ENCODE measurements at places on chromosomes 12 and 14.

GRCh38 chr12:45200491-45201043 lies 15.3 kb upstream of the ANO6 start:
- no peak for DNase-seq

GRCh38 chr12:68455691-68456345 lies 123.7 kb upstream of the MDM1 start:
- no peak for DNase-seq

DNA sequence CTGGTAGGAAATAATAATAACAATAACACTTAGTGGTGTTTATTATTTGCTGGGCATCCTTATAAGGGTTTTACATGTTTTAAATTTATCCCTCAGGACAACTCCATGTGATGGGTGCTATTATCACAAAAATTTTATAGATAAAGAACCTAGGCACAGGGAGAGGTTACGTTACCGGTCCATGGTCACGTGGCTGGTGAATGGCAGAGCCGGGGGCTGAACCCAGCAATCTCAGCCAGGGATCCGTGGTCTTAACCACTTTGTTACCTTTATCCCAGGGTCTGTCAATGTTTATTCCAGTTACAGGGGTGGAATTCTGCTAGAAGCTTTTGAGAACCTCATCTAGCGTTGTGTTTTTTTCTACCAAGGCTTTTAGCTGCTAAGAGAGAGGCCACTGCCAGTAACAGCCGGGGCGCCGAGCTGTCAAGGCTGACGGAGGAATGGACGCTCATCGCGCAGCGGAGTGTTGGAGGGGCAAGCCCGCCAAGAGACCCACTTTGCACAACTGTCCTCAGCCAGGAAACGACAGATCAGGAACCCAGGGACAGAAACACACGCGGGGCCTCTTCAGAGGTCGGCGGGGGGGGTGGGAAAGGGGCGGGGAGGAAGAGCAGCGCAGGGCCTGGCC lies 418 bp downstream of the AMN1 start:
- DNase-seq = no peak

DNA sequence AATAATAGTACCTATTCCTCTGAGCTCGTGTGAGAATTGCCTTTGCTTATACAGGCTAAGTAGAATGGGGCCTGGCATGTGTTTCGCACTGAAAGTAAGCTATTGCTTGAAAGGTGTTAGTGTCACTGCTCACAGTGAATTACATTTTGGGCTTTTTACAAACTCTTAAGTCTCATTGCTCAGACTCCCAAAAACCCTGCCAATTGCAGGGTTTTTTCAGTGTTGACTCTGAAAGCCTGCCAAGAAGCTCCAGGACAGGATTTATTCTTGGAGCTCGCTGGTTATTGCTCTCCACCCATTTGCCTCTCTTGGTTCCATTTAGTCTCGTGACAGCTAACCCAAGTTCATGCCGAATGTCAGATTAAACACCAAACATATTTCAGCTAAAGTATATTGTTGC lies 39.8 kb downstream of the NOPCHAP1 start:
- no peak for DNase-seq

DNA sequence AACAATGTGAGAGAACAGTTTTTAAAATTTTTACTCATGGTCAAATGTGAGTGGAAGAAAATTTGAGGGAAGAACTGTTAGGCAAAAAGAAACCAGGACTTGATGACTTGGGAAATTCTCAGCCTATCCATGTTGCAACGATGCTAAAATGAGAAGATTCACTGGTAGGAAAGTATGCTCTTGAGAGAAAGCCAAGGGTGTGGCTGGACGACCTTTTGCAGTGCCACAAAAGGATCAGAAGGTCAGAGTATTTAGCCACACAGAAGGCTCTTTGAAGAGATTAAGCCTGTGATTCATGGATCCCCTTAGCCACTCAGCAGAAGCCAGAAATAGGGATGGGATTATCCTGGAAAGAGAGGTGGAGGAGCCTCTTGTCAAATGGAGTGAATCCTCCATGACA lies 336.8 kb downstream of the LRIG3 start:
- DNase-seq = no peak

DNA sequence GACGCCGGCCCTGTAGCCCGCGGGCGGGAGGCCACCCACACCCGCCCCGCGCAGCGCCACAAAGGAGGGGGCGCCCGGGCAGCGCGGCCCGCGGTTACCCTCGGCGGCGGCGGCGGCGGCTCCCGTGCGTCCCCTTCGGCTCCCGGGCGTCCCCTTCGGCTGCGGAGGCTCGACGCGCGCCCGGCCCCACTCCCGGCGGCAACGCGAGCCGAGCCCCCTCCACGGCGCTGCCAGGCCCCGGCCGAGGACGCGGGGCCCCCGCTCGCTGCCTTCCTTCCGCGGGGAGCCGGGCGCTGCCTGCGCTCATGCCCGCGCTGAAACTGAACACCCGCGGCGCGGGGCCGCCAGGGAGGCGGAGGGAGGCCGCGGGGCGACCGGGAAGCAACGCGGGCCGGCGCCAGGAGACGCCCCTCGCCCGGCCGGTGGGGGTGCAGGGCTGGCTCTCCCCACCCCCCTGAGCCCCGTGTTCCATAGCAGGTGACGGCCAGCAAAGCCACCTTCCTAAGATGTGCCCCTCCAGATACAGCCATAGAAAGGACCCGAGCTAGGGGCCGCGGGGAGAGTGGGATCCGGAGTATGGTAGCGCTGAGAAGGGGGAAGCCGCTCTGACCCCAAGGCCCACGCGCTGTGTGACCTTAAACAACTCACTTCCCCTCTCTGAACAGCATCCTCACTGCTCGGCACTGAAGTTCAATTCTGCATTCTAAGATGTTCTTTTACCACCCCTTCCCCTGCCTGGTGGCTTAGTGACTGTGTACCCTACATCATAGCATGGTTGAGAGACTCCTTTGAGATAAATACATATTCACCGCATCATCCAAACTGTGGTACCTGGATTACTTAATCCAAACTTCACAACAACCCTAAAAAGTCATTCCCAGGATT lies 42.8 kb downstream of the KDM2B start:
- no peak for DNase-seq

GRCh38 chr12:46351886-46352650 lies 20.5 kb downstream of the SLC38A2 start:
- no peak for DNase-seq

DNA sequence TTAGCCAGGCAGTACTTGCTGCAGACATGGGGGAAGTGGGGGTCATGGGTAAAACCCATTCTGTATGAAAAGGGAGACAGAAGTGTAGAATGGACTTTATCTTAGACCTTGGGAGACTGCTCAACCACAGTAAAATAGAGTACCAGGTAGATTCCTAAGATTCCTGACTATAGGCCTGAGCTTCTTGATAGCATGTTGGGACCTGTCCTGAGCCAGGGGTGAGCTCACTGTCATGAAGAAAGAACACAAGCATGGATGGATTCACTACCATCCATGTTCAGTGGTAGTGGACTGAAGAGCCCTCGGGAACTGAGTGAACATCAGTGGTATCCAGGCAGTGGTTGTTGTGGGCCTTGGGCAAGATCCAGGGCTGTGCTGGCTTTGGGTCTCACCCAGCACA lies 1003.8 kb downstream of the TMTC2 start:
- peak; percentile 8 for DNase-seq

Data from epithelial cell of prostate (primary cell).